Amygdala (tissue), 56 donors: ENCODE measurements at places on chromosomes 13 and 19.

DNA sequence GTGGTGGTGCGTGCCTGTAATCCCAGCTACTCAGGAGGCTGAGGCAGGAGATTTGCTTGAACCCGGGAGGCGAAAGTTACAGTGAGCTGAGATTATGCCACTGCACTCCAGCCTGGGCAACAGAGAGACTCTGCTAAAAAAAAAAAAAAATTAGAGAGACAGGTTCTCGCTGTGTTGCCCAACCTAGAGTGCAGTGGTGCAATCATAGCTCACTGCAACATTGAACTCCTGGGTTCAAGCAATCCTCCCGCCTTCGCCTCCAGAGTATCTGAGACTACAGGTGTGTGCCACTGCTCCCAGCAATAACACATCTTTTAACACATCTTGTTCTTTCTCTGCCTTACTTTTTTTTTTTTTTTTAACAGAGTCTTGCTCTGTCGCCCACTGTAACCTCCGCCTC lies 32.7 kb downstream of the CLEC17A start:
- no peak for DNase-seq

GRCh38 chr19:47284324-47284899 lies 9.7 kb downstream of the INAFM1 start:
- no peak for DNase-seq

DNA sequence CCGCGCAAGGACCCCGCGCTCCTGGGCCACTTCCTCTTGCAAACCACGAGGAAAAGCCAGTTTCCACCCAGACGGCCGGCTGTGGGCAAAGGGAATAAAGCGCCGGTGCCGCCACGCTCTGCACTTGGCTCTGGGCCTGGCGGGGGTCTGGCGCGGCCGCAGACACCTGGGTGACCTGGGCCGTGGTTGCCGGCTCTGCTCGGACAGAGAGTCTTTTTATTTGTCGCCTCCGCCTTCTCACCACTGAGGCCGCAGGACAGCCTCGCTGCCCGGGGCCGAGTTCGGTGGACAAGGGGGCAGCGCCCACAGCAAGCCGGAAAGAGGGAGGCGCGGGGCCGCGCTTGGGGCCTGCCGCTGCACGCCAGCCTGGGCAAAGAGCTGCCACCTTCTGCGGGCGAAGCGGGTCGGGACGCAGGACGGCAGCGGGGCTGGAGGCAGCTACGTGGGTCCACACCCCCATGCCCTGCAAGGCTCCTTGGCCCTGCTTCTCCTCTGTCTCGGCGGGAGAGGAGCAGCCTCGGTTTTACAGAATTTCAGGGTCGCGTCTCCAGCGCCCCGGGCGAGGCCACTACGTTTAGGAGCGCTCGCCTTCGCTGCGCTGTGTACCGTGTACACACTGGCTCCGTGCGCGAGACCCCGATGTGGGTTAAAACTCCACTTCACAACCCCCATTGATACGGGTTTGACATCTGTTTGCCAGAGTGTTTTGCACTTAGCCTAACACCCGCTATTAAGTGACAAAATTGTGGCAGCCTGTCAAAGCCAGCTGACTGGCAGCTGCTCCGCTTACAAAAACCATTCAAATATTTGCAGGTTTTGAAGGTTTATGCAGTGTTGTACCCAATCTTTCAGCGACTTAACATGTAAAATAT lies 13.0 kb upstream of the SOX1 start:
- DNase-seq: no peak

- DNase-seq: peak; percentile 39
These were observed 515 bp downstream of the UFM1 start for GRCh38 chr13:38350114-38350617.

DNA sequence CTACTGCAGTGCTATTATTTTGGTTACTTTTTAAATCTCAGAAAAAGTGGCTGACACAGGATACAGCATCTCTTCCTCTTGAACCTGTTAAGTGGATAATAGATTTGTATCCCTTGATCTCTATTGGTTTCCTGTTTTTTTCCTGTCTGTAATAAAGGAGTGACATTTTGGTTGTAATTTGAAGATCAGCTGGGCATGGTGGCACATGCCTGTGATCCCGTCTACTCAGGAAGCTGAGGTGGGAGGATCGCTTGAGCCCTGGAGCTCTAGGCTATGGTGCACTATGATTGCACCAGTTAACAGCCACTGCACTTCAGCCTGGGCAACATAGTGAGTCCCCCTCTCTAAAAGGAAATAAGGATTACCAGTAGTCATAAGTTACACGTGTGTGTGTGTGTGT lies 46.8 kb downstream of the METTL21C start:
- DNase-seq: no peak

DNA sequence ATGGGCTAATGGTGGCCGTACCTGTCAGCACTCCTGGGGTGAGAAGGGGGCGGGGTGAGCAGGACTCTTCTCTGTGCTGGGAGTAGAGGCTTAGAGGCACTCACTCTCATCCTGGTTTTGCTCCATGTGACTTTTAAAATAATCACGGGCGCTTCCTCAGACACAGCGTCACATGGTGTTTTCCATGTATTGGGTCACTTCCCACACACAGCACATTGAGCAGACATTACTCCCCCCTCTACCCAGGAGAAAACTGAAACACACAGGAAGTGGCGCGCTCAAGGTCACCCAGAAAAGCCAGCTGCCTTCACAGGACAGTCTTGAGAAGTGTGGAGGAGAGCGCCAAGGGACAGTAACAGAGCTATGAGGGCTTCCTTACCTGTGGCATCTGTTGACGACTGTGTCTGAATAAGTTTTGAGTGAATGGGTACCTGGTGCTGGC lies 23.2 kb downstream of the SPATA13 start:
- no peak for DNase-seq

GRCh38 chr13:28426381-28426780 lies 68.5 kb downstream of the FLT1 start:
- DNase-seq: no peak

DNA sequence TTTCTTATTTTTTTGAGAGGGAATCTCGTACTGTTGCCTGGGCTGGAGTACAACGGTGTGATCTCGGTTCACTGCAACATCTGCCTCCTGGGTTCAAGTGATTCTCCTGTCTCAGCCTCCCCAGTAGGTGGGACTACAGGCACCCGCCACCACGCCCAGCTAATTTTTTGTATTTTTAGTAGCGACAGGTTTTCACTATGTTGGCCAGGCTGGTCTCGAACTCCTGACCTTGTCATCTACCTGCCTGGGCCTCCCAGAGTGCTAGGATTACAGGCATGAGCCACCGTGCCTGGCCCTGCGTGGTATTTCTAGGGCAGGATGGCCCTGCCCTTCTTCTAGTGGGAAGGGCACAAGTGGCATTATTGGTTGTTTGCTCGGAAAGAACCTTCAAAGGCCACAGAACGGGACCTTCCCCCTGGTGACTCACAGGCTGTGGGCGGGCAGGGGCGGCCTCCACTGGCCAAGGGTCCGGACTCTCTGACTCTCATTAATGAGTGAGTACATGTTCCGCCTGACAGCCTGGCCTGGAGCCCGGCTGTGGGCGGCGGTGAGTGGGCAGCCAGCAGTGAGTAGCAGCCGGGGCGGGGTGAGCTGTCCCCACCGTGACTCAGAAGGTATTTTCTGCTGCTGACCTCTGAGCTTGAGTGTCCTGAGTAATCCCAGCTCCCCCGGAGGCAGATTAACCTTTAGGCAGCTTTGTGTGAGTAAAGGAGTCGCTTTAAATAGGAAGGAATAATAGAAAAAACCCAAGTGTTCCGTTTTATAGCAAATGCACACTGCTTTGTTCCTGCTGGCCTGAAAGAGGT lies 5.1 kb downstream of the DOT1L start:
- DNase-seq: peak; percentile 62

DNA sequence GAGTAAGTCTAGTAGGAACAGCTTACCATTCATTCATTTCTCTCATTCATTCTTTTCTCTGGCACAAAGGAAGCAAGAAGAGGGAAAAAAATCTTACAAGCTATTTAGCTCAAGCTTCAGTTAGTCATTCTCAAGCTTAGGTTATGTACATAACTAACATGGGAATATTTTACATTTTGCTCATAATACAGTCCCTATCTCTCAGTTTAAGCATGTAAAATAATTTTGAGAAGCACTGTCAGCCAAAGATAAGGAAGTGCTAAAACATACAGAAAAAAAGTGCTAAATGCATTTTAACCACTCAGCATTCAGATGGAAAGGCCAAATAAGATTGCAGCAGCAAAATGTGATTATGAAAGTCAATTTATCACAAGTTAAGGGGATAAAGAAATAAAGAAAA lies 7.9 kb downstream of the RBM26 start:
- DNase-seq: no peak

GRCh38 chr19:41225238-41226052 lies 6.4 kb downstream of the AXL start:
- no peak for DNase-seq

DNA sequence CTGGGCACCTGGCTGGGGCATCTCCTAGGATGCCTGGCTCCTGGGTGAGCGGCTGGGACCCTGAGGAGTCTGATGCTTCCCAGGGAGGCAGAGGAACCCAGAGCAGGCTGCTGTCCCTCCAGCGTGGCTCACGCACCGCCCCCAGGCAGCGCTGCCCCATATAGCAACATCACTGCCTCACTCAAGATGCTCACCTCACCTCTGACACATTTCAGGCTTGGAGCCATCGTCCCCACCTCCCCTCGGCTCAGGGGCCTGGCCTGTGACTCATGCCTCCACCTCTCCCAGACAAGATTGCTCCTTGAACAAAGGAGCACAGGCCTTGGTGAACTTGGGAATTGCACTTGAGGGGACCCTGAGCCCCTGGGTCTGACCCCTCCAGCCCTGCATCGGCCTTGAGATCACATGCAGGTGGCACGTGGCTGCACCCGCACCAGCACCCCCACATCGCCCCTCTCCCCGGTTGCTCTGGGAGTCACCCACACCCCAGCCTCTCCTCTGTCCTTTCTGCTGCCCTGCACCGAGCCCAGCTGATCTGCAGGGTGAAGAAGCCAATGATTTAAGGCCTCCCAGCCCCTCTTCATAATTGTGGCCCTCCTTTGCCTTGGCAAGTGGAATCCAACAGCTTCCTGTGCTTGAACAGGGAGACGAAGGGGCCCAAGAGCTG lies 11.2 kb downstream of the CEBPA start:
- DNase-seq: no peak

DNA sequence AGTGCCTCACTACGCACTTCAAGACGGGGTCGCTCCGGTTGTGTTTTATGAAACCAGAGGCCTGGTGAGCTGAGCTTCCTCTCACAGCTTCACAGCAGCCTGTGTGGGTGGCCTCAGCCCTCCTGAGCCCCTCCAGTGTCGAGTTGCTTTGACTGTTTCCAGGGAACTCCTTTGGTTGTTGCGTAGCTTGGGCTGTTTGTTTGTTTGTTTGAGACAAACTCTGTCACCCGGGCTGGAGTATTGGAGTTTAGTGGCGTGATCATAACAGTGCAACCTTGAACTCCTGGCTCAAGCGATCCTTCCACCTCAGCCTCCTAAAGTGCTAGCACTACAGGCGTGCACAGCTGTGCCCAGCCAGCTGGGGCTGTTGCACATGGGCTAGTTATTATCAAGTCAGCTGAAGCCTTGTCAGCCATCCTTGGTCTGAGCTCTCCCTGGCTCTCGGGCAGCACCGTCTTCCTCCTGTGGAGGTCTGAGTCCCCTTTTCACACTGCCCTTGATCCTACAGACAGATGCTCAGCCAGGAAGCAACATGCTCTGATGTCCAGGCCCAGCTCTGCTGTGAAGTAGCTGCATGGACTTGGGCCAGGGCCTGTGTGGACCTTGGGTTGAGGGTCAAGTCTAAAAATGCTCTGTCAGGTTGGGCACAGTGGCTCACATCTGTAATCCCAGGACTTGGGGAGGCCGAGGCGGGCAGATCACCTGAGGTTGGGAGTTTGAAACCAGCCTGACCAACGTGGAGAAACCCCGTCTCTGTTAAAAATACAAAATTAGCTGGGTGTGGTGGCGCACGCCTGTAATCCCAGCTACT lies 10.2 kb downstream of the DOT1L start:
- no peak for DNase-seq

DNA sequence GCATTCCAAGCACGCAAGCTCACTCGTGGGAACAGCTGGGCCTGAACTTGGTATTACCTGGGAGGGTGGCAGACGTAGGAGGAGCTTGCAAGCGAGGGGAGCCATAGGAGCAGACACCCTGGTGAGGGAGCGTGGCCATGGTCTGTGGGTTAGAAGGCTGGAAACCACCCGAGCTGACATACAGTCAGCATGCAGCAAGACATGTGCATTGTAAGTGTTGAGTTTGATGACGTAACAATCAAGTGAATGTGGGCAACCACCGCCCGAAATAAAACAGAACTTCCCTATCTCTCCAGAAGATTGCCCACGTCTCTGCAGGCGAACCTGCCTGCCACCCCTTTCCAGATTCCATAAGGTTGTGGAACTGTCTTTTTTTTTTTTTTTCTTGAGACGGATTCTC lies 26.8 kb downstream of the UBXN6 start:
- peak; percentile 21 for DNase-seq

- no peak for DNase-seq
These were observed 27.7 kb downstream of the TMEM161A start for GRCh38 chr19:19110410-19111135.

- no peak for DNase-seq
These were observed 304.7 kb downstream of the POU4F1 start for GRCh38 chr13:78298657-78299056.

- DNase-seq: no peak
These were observed 18.4 kb upstream of the RUBCNL start for GRCh38 chr13:46405457-46405856.

GRCh38 chr13:91816263-91816807 lies 417.9 kb downstream of the GPC5 start:
- no peak for DNase-seq

DNA sequence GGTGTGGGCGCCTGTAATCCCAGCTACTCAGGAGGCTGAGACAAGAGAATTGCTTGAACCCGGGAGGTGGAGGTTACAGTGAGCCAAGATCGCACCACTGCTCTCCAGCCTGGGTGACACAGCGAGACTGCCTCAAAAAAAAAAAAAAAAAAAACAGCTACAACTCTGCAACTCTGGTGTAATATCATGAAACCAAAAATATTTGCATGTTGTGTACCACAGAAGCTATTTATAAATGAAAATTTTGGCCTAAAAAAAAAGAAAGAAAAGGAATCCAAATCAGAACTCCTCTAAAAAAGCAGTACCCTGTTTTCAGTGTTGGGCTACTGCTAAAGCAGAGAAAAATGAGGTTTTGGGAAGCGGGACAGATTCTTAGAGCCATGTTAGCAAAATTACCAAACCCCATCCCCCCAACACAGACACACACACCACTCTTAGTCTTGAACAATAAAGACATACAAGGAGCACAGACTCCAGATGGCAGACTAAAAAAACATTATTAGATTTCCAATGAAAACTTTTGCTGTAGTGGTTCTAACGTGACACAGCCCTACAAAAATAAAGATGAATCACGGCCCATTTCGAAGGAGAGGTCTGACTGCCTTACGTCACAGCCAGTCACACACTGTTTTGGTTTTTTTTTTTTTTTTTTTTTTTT lies 51.5 kb downstream of the INSR start:
- no peak for DNase-seq

GRCh38 chr13:23988546-23989122 lies 91.3 kb upstream of the C1QTNF9B start:
- no peak for DNase-seq
